Amniotic epithelial cell (primary cell): ENCODE measurements at places on chromosomes 2 and 18.

- no peak for DNase-seq
These were observed 1.2 kb downstream of the TLX2 start for GRCh38 chr2:74515271-74515980.

DNA sequence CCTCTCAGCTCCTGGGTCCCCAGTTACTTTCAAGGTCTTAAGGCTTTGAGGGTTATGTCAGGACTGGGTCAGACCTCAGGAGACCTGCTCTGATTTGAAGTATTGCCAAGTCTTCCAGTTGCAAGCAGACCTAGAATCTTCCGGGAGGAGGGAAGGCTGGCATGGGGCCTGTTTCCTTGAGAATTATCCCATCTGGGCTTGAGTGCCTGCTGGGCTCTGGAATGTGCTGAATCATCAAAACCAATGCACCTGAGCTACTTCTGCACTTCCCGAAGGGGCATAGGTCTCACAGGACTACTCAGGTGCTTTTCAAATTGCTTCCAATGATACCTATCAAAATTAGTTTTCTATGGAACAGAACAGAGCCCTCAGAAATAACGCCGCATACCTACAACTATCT is 327.3 kb downstream of the XIRP2 start:
- no peak for DNase-seq

DNA sequence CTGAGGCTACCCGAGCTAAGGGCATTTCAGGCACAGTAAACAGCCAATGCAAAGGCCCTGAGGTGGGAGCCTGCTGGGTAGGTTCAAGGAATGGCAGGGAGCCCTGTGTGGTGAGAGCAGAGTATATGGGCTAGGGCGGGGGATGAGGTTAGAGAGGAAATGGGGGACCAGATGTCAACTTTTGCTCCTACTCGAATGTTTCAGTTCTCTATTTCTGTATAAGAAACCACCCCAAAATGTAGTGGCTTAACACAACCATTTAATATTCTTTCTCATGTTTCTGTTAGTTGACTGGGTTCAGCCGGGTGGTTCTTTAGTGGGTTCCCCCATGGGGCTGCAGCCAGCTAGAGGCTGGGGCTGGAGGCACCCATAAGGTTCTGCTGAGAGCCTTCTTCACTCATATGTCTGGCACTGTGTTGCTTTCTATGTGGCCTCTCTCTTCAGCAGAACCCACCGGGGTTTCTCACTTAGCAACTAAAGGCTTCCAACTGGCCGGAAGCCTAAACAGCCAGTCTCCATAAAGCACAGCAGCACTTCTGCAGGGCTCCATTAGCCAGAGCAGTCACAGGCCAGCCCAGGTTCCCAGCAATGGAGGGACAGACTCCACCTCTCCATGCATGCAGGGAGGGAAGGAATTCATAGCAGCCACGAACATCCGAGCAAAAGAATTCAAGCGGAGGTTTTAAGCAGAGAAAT is 5.6 kb upstream of the ATOH8 start:
- no peak for DNase-seq

DNA sequence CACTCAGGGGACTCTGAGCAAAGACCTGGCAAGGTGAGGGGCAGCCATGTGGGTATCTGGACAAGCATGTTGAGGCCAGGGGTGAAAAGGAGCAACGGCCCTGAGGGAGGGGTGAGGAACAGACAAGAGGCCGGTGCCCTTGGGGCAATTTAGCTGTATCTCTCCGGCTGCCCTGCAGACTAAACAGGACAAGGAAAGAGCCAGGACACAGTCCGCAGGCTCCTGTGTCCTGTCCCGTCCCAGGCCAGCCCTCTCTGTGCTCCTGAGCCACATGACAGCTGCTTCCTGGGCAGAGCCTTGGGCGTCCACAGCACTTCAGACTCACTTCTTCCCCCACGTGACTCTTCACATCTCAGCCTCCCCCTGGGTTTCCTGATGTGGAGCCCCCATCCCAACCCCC is 206.1 kb downstream of the KLHL29 start:
- no peak for DNase-seq

DNA sequence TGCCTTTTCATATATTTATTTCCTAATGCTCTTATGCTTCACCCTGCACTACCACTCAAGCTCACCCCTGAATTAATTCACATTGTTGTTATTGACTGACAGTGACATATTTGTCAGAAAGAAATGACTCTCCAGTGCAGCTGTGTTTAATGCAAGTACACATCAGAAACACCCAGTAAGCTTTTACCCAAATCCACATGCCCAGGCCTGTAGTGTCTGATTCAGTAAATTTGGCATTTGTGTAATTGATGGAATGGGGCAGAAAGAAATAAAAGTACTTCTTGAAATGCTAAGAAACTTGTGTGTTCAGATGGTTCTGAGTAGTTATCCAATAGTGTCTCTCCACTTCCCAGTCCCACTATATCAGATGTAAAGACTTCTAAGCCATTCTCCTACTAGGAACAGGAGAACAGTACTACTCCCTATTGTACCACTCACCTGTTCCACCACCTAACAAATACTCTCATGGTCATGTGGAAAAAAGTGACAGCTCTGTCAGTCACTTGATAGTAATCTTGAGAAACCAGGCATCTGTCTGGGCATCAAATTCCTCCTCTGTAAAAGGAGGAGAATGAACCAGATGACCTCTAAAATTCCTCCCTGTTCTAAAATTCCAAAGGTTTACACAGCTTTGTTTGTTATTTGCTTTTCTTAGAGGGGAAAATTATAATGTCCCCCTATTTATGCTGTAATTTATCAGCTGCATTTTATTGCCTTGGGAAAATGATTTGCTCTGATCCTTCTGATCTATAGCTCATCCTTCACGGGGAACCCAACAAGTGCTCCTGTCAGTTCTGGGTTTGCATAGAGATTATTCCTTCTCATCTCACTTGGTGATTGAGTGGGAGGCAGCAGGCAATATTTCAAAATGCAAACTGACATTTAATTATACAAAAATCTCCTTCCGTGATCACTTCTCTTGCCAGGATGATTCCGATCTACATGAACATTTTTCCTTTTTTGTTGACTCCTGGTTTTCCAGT is 70.9 kb downstream of the ZNF385B start:
- no peak for DNase-seq

DNA sequence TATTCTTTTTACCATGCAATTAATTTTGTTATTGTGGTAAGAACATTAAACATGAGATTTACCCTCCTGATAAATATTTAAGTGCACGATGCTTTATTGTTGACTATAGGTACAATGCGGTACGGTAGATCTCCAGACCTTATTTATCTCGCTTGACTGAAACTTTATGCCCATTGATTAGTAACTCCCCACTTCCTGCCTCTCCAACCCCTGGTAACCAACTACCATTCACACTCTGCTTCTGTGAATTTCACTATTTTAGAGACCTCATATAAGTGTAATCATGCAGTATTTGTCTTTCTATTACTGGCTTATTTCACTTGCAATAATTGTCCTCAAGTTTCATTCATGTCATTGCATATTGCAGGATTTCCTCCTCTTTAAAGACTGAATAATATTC is 195.7 kb upstream of the ID2 start:
- DNase-seq = no peak

DNA sequence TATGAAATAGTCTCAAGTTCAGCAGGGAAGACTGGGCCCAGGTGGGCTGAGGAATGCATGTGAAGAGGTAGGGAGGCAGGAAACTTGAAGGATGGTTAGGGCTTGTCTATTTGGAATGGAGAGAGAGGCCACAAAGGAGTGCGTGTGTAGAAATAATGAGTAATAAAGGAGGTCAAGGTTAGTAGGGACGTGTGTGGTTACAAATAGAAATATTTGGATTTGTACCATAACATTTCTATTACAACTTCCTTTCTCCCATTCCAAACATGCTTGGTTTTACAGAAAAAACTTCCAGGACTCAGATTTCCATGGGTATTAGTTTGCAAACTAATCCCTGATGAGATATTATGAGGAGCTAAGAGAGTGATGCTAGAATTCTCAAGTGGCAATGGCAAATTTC is 280.6 kb downstream of the NCKAP5 start:
- DNase-seq = peak; percentile 70

DNA sequence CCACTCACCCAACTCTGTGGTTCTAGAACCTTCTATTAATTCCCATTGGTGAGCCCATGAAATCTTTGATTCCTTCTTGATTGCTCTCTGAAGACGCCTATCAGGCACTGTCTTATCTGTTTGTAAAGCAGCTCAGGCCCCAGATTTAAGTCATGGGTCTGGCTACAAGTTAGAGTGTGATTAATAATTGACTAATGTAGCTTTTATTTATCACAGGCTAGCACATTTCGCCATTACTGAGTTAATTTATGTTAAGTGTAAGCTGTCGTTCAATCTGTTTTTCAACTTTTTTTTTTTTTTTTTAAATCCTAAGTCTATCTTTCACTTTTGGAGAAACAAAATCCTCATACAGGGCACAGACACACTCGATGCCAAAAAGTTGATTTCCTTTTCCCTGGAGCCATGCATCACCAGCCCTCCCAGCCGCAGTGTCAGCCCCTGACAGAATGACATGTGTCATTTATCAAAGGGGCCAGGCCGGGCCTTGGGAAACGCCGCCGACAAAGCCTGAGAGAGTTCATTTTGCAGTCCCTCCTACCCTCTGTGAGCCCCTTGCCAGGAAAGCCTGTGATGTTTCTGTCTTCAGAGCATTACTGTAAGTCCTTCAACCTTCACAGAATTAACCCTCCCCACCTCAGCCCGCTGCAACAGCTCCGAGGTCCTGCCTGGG is 15.8 kb downstream of the TSHZ1 start:
- peak; percentile 75 for DNase-seq

DNA sequence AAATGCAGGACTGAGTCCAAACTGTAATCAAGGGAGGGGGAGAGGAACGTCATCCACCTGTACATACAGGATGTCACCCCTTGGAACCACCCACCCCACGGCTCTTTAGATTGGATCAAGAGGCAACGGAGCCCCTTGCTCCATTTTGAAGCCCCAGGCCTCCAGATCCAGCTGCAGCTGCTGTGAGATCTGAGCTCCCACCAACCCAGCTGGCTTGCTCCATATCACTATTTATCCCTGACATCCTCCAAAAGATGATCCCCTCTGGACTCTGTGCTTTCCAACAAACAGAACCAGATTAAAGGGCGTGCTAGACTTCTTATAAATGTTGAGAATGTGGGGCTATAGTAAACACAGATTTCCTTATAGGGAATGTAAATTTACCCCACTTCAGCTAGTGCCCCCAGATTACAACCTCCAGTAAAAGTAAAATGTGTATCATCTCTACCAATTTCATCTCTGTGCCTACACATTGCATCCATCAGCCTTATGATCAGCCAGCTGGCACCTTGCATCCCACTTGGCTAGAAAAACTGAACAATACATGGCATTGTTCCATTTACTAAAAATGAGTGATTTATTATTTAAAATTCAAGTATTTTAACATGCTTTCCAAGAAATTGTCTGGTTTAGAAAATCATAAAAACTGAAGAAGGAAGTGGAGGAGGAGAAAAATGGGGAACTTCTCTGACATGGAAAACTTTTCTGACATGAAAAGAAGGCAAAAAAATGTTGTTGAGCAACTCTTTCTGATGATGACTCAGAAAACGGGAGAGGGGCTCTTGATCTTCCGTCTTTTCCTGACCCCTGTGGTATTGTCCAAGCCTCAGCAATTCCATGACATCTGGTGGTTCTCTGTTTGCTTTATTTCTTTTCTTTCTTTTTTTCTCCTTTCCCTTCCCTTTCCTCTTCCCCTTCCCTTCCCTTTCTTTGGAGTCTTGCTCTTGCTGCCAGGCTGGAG is 262.6 kb upstream of the THUMPD2 start:
- peak; percentile 84 for DNase-seq

DNA sequence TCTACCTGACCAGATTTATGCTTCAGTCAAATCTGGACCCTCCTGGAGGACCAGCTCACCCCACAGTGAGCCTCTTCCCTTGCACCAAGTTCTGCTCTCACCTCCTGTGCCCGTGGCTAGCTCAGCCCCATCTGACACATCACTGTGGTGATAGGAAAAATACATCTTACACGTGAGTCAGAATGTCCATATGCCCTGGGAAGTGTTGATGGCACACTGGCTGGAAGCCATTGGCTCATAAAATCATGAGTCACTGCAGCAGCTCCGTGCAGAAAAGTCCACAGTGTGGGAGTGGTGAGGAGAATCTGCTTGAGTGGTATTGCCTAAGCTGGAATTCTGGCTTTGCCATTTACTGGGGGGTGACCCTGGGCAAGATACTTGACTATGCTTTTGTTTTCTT is 42.6 kb upstream of the RAPGEF4 start:
- DNase-seq = peak; percentile 99

DNA sequence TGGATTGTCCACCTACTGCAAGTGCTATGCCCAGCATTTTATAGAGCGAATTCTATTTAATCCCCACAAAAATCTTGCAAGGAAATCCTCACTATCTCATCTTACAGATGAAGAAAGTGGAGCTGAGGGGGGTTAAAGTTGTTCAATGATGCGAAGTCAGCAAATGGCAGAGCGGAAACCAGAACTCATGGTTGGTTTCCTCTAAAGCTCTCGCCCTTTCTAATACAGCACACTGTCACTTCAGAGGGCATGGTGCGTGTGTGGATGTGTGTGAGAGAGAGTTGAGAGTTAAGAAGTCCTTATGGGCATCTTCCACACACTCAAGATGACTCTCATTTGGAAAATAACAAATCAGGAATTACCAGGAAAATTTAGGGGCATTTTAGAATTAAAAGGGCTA is 78.4 kb downstream of the TGFA start:
- no peak for DNase-seq

DNA sequence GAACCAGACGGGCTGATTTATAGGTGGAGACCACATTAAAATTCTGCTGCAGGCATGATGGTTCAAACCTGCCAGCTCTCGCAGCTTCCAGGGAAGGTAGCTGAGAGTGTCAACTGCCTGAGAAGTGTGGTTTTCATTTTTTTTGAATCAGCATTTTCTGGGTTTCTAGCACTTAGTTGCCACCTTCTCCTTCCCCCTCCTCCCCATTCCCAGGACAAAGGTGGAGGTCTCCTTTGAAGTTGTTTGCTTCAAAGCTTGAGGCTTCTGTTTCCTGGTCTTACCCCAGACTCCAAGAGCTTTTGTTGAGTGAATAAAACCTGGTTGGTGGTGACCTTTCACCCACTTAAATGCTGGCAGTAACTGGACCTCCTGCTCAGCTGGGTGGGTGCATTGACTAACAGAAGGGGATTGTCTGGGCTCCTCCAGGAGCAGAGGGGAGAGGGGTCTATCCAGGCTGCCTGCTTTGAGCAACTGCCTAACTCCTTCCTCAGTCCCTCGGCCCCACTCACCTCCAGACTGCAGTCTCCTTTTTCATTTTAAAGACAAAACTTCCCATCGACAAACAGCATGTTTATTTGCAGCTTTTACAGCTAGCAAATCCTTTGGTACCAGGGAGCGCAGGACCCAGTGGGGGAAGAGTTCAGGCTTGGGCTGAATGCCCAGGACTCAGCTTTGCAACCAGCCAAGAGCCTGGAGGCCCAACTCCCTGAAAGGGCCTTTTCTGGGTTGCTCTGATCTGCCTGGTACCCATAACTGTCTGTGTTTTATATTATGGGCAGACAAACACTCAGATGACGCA is 3.5 kb downstream of the RHOB start:
- DNase-seq = peak; percentile 99

- no peak for DNase-seq
These were observed 420.3 kb downstream of the SOCS6 start for GRCh38 chr18:70709144-70709543.

GRCh38 chr2:196836440-196836839 is 27.3 kb upstream of the C2orf66 start:
- DNase-seq = peak; percentile 7

- DNase-seq = no peak
These were observed 3.9 kb upstream of the RNF103 start for GRCh38 chr2:86627550-86627949.

GRCh38 chr2:72114693-72115051 is 33.0 kb downstream of the CYP26B1 start:
- no peak for DNase-seq
